ENCODE measurements at places on chromosomes 6 and 20. TPM values are rescaled to one million over a fixed set of nuclear protein-coding genes. Genes with fewer than 3 reads are reported as not detected.

DNA sequence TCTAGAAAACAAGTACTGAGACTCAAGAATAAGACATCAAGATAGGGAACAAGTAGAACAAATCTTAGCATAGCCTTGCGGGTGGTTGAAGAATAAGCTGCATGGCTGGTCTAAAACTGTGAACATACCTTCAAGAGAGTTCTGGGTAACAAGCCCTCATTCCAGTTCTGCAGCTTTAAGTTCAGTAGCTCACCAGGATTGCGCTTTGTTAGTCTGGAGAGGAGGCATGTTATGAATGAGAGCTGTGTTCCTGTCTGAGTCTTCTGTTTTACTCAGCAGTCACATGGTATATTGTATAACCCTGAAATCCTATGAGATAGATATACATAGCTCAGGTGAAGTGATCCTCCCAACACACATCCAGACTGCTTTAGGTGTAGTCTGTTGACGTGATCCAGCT lies 406.6 kb upstream of the IRAK1BP1 start:
- no peak for DNase-seq

ELOVL5 gene
- 59.4 TPM for total RNA-seq

TRIM38 gene
- total RNA-seq, result 28.5 TPM

- no peak for DNase-seq
Measured at GRCh38 chr6:165109011-165109410, 200.4 kb downstream of the C6orf118 start.

HSD17B8 gene
- 28.7 TPM for total RNA-seq

SYNJ2 gene
- 16.3 TPM for total RNA-seq

POM121L2 gene
- total RNA-seq, result not detected

DNA sequence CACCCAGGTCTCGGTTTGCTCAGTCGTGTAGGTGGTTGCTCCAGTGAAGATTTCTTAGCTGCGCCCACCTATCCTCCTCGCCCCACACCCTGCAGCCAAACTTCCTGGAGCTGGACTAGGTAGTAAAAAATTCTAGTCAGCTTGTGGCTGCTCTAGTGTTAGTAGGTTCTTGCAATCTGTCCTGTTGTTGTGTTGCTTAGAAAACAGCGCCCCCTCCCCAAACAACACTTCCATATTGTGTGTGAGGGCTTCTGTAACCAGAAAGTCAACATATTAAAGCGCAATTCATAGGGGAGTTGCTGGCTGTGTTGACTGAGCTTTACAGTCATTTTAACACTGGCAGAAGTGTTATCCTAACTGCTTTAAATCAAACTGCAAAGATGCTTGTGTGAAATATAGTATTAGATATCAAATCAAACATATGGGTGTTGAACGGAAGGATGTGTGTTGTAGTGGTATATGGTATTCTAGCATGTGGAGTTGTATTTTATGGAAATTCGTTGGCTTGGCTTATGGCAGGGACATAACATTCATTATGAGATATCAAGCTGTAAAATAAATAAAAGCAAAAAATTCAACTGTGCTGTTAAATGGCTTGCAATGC lies 122.5 kb downstream of the ARID1B start:
- DNase-seq, result no peak

ELOVL4 gene
- total RNA-seq, result 1.6 TPM

- DNase-seq, result no peak
Measured at GRCh38 chr20:58698741-58699622, 6.4 kb downstream of the NPEPL1 start.

DNA sequence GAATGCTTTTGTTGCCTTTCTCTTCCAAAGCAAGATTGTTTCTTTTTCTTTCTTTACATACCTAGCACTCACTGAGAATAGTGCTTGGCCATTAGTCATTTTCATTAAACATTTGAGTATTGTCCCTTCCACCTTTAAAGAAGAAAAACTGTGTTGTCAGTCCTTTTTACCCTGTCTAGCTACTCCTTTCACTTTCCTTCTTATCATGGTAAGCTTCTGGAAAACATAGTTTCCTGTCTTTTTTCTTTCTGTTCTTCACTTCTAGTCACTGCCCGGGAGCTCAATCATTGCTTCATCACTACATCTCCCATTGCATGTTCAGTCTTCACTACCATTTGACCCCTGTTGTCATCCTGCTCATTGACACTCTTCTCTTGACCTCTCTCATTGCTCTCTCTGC lies 12.1 kb downstream of the VAPB start:
- DNase-seq, result no peak

DNA sequence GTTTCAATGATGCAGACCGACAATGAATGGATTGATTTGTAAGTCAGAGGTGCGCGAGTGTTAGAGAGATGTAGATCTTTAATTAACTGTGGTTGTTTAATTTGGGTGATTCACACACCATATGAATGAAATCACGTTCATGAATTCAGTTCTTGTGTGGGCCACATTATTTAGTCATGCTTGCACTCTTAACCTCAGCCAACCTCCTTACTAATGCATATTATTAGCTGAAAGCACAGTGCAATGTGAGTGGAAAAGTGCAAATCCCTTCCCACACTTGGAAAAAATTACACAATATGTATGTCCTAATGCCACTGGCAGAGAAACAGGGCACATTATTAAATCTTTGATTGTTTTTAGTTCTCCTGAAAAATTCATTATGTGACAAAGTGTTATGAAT lies 512.5 kb downstream of the BCKDHB start:
- no peak for DNase-seq

GRCh38 chr6:70124882-70125545 lies 177.9 kb downstream of the COL9A1 start:
- DNase-seq, result no peak

- DNase-seq, result no peak
Measured at GRCh38 chr6:168117942-168118341, 38.9 kb upstream of the FRMD1 start.

- no peak for DNase-seq
Measured at GRCh38 chr6:142251930-142252445, 49.8 kb upstream of the ADGRG6 start.

GRCh38 chr20:4369798-4370124 lies 351.9 kb upstream of the PRND start:
- no peak for DNase-seq

RNF182 gene
- total RNA-seq, result not detected

DNA sequence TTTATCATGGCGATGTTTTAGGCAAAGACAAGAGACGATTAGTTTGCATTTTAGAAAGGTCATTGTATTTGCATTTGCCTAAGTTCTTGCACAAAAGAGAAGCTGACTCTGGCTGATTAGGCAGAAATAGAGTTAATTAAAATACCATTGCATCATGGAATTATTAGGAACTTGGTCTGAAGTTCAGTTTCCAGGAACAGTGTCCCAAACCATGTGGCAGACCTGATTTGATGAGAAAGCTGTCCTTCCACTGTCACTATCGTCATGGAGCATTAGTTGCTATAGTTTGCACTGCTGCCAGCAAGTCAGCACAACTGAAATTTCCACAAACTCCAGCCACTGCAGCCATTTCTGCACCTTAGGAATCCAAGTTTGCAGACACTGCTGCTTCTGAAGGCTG lies 24.3 kb upstream of the MCUR1 start:
- no peak for DNase-seq

LRP11 gene
- 1.8 TPM for total RNA-seq

KCNQ2 gene
- total RNA-seq, result 0.49 TPM
